ENCODE measurements at places on chromosomes 11 and 22.
A peak's percentile ranks its signal among the peaks of the same experiment; 100 is the strongest.

DNA sequence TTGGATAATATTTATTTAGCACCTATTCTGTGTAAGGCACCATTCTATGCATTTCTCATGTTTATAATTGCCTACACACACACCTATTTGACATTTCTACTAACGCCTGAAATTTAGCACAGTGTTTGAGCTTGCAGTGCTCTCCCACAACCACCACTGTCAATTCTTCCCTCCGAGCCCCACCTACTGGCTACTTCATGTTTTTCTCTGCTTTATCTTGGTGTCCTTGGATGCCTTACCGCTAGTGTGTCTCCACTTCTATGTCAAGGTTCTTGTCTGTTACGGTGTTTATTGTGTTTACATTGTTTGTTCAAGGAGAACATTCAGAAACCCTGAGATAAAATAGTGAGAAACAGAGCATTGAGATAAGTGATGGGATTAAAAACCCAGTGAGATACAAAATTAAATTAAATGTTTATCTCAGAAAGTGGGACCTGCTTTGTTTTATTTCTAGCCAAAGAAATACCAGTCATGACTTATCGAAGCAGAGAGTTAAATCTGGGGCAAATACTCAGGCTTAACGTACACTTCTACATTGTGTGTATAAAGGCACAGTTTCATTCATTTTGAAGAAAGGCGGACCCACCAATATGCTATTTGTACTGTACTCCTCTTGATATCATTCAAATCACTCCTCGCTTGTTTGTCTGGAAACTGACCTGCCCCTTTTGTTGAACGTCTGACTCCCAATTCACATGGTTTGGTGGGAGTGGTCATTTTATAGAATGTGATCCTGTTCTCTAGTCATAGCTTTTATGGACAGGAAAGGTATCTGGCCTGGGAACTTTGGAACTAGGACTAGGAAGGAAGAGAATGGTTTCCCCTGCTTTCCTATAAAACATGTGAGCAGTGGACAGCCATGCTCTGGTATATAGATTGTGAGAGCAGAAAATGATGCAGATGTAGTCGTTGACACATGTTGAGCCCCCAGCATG lies 39.2 kb upstream of the SLC36A4 start:
- DNase-seq, result peak; percentile 73

DNA sequence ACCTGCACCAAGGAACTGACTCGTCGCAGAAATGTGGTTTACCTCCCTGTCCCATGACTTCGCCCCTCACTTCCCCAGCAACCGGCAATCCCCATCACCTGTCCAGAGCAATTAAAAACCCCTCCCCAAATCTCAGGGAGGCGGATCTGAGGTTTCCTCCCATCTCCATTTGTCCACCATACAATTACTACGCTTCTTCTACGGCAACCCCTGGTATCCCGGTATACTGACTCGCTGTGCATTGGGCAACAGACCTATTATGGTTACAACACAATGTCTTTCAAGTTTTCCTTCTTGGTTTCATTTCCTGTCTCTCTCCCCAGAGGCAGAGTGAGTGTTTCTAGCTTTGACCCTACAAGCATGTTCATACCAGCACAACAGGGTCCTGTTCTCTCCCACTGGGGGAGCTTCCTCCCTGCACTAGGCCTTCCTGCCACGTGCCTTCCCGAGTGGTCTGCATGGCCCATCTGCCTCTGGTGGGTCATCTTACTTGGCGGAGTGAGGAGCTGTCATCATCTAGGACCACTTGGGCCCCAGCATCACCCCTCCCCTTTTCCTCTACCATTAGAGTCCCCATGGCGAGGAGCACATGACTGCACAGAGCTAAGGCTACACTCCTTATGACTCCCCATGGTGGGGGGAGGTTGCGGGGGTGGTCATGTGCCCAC lies 30.3 kb upstream of the NAP1L4 start:
- peak; percentile 71 for DNase-seq

DNA sequence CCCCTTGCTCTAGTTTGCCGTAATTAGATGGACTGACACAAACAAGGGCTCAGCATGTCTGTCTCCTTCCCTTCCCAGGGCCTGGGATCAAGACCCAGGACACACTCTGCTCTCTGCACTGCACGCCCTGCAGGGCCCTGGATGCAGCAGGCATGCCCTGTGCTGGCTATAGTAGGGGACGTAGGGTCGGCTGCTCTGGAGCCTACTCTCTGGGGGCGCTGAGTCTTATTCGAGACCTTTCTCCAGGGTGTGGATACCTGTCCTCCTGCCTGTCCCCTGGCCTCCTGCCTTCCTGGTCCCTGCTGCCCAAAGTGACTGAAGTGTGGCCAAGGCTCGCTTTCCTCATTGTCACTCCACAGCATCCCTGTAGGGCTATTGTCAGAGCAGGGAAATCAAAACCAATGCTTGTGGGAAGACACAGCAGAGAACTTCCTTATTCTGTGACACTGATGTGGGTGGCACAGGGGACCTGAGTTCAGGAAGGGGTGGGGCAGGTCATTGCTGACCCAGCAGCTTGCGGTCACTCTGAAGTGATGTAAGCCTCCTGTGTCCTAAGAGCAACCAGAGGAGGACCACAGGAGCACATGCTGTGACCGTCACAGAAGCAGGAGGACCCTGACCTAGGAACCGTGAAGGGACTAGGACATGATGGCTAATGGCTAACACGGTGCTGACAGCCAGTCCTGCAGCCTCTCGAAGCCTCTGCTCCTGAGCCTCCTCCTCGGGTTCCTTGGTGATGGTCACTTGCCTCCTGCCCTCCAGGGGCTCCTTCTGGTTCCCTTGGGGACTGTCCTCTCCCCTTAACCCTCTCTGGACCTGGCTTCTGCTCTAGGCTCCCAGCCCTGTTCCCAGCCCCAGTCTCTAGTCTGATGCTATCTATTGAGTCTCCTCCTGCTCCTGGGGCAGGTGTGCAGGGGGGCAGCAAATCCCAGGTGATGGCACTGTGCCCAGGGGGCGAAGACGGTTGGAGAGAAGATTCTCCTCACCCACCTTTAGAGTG lies 10.3 kb downstream of the APOBEC3A start:
- no peak for DNase-seq

DNA sequence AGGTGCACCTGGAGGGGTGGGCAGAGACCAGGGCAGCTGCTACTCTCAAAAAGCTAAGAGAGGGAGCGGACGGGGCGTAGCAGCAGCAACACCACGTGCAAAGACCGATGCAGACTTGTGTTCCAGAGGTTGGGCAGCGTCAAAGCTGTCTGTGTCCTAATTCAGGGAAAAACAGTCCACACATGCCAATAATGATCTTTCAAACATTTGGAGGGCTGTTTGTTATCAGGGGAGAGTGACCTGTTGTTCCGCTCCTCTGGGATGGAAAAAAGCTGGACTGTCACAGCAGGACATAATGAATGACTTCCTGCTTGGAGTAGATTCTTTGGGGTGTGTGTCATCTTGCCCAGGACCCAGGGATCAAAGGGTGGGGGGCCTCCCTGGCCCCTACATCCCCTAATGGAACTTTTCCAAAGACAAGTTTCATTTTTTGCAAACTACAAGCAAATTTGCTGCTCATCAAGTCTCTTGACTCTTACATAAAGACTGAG lies 6.2 kb upstream of the FBLN1 start:
- no peak for DNase-seq

DNA sequence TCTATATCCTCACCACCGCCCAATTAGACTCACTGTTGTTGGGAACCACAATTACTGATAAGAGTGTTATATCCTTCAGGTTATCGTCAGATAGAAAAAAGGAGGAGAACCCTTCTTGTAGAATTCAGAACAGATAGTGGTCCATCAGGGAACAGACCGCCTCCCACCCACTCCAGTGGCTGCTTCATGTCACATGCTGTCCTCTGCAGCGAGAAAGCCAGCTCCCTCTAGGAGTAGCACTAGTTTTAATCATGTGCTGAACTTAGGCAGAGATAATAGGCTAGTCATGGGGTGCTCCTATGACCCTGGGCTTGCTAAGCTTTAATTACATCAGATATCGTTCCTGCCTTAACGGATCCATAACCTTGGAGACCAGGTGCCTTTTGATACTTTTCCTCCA lies 51.5 kb upstream of the RAB1B start:
- DNase-seq, result no peak

Data from activated CD4-positive, alpha-beta T cell treated with anti-CD3 and anti-CD28 coated beads, Interleukin-2, amount 10 ng/mL, durations not matched to agents 24 days and 14 days (primary cell).